ENCODE measurements at places on chromosomes 11 and 22. TPM values are rescaled to one million over a fixed set of nuclear protein-coding genes. Genes with fewer than 3 reads are reported as not detected.
A peak's percentile ranks its signal among the peaks of the same experiment; 100 is the strongest.

The F2 gene
- 0.18 TPM for total RNA-seq

DNA sequence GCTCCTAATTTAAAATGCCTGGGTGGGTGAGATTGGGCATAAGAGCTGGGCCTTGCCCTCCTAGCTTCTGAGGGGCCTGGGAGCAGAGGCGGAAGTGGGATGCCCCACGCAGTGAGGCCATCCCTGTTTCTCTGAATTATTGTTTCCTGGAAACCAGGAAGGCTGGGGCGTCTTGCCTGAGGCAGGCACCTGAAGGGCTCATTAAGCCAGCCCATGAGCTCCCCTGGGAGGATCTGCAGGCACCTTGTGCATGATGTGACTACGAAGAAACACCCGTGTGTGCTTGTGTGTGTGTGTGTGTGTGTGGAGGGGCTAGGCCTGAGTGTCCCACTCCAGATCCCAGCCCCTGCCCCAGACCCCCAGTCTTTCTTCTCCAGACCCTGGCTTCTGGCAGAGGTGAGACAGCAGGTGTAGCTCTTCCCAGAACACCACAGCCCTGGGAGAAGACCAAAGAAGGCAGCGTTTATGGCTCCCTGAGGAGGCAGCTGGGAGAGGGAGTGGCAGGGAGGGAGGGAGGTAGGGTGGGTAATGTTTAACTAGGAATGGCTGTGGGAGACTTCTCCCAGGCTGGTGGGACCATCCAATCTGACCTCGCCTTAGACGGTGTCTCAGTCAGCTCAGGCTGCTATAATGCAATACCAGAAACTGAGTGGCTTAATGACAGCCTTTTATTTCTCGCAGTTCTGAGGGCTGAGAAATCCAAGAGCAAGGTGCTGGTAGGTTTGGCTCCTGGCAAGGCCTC, 2.1 kb upstream of the BATF2 start:
- no peak for DNase-seq

DNA sequence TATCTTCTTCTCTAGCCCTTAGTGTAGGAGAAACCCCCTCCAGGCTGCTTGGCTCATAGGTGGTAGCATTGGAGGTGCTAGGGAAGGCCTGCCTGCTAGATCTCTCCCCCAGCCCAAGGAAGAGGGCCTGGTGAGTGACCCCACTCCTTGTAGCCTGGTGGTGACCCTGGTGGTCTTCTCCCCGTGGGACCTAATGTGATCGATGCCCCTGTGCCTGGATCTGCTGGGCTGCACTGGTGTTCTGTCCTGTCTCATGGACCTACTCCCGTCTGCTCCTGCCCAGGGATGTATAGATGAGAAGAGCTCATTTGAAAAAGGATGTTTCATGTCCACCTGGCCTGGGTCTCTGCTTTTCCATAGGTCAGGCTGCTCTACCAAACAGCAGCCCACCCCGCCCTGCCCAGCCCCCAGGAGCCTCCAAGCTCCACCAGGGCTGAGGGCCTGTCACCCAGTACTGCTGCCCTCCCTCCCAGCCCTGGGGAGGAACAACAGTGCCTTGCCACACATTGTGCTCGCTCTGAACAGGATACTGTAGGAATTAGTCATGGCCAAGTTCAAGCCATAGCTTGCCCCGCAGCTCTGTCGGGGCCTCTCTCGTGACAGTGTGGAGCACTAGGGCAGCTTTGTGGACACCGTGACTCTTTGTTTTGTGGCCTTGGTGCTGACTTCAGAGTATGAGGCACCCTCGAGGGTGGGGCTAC, 19.7 kb downstream of the SLC37A2 start:
- DNase-seq = no peak

DNA sequence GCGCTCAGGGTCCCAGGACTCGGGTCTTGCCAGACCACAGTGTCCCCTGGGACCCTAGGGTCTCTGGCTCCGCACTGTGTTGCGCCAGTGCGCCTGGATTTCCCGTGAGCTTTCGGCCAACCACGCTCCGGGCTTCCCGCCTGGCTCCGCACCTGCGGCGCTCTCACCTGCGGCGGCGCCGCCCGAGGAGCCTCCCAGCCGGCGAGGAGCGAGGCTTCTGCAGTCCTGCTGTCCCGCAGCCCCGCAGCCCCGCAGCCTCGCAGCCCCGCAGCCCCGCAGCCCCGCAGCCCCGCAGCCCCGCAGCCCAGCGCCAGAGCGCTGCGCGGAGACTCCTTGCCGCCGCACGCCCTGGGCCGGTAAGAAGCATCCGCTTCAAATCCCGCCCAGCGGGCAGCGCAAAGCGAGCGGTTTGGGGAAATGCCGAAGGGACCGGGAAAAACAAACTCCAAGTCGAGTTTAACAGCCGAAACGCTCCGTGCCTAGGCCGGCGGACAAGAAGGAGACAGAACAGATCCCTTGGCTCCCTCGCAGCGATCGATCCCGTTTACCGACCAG, 939 bp downstream of the ALX4 start:
- DNase-seq = no peak

DNA sequence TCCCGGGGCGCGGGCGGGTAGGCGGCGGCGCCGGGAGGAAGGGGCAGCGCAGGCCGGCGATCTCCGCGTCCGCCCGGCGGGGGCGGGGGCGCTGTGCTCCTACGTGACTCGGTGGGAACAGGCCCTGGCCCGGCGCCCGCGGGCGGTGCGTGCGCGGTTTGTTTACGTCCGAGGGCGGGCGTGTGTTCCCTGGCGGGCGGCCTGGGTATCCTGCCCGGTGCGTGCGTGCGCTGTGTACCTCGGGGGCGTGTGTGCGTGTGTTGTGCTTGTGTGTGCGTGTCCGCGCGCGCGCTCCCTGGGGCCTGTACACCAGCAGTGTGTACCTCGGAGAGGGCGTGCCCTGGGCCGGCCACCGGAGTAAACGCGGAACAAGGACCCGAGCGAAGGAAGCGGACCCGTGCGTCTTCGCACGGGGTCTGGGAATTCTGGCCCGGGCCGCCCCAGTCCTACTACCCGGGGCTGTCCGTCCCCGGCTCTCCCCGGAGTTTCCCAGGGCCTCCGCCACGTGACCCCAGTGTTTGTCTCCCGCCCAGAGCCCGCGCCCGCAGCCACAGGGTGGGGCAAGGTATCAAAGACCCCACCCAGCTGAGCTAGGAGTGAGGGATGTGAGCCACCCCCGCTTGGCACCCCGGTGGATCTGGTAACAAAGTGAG, 769 bp downstream of the MAFF start:
- DNase-seq = peak; percentile 41

DNA sequence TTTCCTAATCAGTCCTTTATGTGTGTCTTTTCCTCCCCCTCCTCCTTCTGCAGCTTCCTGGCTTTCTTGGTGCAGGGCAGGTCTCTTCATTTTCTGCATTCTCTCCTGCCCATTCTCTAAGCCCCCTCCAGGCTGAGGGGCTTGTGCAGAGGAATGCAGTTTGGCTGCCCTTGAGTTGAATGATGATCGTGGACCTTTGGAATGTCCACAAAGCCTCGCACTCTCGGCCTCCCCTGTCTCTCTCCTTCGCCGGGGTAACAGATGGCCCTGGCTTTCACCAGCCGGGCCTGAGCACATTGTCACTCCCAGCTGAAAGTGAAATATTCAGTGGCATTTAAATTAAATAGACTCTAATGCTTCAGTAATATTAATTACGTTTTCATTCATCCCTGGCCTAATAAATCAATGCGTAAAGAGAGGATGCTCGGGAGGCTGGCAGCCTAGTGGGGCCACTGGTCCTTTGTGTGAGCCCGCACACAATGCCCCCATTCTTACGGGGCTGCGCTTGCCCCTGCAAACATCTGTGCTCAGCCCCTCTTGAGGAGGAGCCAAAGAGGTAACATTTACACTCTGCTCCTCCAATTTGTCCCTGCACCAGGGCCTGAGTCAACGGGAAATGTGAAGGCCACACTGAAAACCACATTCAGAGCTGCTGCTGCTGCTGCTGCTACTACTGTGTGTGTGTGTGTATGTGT, 64.9 kb upstream of the PAX6 start:
- DNase-seq = no peak
